ENCODE measurements at places on chromosomes 5 and 9. TPM values are rescaled to one million over a fixed set of nuclear protein-coding genes. Genes with fewer than 3 reads are reported as not detected.

- no peak for ATAC-seq
Measured at GRCh38 chr9:113995963-113996362, 82.1 kb downstream of the AMBP start.

- no peak for ATAC-seq
Measured at GRCh38 chr9:131872006-131872405, 132.1 kb upstream of the RAPGEF1 start.

GRCh38 chr5:141007791-141008190 is 41.5 kb downstream of the PCDHAC2 start:
- no peak for ATAC-seq

- peak; percentile 68 for ATAC-seq
Measured at GRCh38 chr9:82606492-82607382, 456.2 kb downstream of the RASEF start.

DNA sequence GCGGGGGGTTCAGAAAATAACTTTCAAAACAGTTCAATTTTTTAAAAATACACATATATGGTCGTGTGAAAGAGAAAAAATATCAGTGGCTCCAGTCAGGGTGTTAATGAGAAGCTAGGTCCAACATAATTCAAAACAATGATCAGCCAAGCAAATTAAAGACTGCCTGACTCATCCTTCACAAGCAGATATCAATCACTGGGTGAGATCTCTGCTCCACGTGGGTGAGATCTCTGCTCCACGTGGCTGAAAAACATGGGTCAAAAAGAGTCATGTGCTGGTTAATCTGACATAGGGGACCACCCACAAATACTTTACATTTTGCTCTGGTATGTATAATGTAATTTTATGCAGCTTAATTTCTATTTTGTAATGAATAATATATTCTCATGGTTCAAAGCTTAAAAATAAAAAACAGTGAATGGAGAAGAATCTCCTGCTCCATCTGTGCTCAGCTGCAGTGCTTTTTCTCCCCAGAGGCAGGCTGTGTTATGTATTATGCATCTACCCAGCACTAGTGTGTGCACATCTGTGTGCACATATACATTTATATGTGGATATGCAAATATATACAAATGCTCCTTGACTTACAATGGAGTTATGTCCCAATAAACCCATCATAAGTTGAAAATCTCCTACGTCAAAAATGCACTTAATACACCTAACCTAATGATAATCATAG is 93.1 kb upstream of the S1PR3 start:
- no peak for ATAC-seq

DNA sequence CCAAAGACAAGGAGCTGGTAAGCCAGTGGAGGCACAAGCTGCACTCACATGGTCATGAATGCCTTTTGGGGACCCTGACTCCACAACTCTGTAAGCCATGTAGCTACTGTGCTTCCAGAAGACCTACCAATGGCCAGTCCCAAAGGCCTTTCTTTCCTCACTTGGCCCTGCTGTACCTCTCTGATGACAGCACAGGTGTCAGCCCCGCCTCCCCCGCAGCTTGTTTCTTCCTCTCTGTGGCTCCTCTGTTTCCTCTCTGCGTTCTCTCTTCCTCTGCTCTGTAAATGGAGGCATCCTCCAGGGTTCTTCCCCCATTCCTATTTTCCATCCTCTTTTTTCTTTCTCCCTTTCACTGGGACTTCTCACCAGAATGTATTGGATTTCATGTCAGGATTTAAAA is 26.7 kb downstream of the SH3TC2 start:
- ATAC-seq: no peak

DNA sequence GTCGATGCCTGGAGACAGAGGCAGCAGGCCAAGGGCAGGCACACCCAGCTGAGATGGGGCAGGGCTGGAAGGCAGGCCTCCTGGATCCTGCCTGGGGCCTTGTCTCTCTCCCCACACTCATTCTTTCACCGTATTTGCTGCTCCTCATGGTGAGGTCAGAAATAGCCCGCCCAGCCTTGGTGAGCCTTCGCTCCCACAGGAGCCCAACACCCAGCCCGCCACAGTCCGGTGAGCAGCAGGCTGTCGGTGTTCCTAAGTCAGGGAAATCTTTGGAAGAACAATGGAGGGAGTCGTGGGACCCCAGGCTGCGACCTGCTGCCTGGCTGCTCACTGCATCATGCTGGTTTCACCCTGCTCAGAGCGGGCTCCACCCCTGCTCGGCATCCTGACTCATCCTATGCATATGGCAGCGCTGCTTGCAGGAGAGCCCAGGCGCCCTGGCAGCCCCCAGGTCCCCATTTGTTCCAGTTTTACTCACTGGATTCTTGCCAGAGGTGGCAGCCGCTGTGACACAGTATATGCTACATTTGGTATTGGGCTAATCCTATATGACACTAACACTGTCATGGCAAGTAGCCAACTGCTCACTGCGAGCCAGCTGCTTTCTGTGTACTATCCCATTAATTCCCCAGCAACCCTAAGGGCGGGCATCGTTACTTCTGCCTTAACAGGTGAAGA is 53.2 kb upstream of the NCS1 start:
- ATAC-seq: peak; percentile 59

DNA sequence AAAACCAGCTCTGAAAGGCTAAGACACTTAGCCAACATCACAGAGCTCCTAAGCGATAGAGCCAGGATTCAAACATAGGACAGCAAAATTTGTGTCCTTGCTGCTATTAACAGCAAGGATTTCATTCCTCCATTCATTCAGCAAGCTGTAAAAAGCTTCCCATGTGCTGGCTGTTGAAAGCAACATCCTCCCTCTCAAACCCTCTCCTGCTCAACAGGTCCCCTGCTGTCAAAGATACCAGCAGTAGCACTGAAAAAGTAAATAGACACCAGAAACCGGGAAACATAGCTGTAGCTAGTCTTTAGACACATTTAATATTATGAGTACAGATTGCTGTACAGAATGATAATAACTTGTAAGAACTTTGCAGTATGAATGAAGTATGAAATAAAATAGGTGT is 52.6 kb upstream of the ADAMTSL1 start:
- no peak for ATAC-seq

DNA sequence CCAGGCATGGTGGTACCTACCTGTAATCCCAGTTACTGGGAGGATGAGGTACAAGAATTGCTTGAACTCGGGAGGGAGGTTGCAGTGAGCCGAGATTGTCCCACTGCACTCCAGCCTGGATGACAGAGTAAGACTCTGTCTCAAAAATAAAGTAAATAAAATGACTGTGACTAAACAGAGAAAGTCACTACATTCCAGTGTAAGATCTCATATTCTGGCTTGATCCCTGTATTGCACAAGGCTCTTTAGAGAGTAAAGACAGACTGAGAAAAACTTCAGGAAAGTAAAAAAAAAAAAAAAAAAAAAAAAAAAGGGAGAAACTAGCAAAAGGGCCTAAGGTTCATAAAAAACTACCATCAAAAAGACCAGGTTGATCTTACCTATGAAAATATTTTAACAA is 106.6 kb upstream of the PJA2 start:
- no peak for ATAC-seq

DNA sequence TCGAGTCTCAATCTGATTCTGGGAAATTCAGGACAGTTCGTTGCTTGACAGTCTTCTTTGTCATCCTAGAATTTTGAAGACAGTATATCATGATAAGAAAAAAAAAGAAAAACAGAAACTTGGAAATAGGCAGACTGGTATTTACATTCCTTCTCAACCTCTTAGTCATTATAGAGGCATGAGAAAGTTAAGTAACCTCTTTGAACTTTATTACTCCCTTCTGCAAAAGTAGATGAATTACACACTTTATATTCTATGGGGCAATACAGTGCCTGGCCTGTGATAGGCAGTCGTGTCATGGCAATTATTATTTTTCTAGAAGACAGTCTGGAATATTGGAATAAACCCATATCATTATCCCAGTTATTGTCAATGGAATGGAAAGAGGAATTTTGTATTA is 828.9 kb downstream of the TLR4 start:
- ATAC-seq: no peak

DNA sequence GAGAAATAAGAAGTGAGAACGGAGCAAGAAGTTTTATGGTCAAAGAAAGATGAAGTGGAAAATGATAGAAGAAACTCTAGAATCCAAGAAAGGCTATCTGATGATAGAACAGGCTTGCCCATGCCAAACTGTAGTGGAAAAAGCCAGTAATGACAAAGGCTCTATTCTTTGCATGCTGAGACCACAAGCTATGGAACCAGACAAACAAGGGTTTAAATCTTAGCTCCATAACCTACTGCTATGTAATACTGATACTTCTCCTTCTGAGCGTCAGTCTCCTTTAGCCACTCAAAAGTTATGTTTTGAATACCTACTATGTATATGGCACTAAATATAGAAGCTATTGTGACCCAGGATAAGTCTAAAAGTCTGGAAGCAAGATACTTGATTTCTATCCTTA is 51.2 kb upstream of the TRIM32 start:
- ATAC-seq: no peak

GRCh38 chr5:154103233-154103632 is 64.5 kb downstream of the MFAP3 start:
- no peak for ATAC-seq

- no peak for ATAC-seq
Measured at GRCh38 chr9:87157366-87158031, 210.2 kb upstream of the GAS1 start.

GRCh38 chr5:17817990-17818389 is 183.7 kb downstream of the TAF11L14 start:
- ATAC-seq: no peak

GRCh38 chr9:129270205-129270604 is 92.1 kb upstream of the IER5L start:
- ATAC-seq: no peak

- ATAC-seq: no peak
Measured at GRCh38 chr5:102974177-102974576, 145.8 kb downstream of the GIN1 start.

DNA sequence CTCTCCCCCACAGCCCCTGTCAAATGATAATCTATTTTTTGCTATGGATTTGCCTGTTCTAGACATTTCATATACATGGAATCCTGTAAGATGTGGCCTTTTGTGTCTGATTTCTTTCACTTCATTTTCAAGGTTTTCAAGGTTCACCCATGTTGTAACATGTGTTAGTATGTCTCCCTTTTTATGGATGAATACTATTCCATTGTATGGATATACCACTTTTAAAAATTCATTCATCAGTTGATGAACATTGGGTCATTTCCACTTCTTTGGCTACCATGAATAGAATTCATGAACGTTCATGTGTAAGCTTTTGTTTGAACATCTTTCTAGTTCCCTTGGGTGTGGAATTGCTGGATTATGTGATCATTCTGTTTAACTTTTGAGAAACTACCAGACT is 94.7 kb upstream of the ZNF366 start:
- no peak for ATAC-seq

GRCh38 chr9:88590558-88591146 is 55.7 kb downstream of the NXNL2 start:
- ATAC-seq: no peak

DNA sequence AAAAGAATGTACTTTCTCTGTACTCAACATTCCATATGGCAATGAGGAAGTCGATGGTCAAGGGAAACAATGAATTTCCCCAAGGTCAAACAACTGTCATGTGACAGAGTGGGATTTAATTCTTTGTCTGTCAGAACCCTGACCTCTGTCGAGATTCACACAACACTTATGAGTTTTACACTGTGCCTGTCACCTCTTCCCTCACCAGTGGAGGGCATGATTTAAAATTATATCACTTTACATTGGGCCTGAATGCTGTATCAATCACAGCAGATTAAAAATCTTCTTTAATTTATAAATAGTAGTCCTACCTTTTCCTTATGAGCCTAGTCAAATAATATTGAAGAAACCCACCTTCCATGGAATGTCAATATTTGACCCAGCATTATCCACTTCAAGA is 276.7 kb downstream of the CDH10 start:
- no peak for ATAC-seq

DNA sequence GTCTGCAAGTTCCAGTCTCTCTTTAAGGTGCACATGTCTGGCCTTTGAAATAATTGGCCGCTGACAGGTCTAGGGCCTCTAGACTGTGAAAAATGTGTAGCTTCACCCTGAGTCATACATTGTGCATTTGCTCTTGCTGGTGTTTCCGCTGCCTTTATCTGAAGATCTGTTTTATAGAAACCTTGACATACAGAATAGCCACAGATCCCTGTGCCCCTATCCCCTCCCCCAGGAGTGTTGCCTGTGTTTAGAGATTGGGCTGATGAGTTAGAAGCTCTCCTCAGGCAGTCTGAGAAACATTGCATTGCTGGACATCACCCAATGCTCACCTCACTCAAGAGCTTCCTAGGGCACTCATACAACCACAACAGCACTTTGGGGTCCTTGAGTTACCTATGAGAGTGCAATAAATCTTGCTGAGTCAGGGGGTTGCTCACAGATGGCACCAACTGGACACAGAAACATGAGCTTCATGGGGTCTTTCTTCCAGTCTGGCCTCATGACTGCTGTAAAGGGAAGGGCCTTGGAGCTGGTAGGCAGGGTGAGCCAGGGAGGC is 3.8 kb upstream of the ZNF782 start:
- ATAC-seq: no peak

DNA sequence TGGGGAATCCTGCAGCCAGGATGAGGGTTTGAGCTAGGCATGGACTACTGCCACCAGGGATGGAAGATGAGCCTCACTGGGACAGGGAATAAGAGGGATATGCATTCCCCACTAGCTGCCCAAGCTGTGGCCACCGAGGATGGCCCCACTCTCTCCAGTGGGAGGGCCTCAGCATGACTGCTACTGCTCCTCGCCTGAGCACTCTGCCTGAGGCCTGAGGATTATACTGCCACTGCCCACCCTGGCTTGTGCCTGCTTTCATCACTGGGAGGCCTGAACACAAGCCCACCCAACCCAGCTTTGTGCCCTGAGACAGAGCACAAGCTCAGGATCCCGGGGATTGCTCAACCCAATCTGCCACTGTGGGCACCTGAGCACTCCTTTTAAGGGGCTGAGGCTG is 425.6 kb downstream of the RASEF start:
- ATAC-seq: no peak

GRCh38 chr9:114003758-114004157 is 74.3 kb downstream of the AMBP start:
- no peak for ATAC-seq

DNA sequence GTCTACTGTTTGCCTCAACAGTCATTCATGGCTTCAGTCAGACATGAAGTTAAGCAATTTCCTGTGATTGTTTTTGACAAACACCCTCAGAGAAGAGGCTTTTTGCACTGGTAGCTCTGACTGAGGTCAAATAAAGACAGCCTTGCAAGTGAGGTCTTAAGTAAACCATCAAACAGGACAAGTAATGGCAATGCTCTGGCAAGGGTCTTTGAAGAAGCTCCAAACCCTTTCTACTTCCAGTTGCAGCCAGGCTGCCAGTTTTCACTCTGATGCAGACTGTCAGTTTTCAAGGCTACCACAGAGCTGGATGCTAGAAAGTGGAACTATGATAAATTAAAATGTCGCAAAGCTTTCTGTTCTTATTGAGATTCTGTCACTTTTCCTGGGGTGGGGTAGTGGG is 421.5 kb upstream of the PTGER4 start:
- ATAC-seq: no peak

GRCh38 chr5:134438721-134439123 is 27.0 kb upstream of the CDKN2AIPNL start:
- no peak for ATAC-seq

The TMEM174 gene
- total RNA-seq: not detected

The AUH gene
- 10.4 TPM for total RNA-seq

The GLRA1 gene
- total RNA-seq: not detected

The ZNF300 gene
- 3.5 TPM for total RNA-seq

The ZNF462 gene
- total RNA-seq: 25.9 TPM

The PRLR gene
- 7.6 TPM for total RNA-seq

The EIF4EBP3 gene
- total RNA-seq: 20.7 TPM

The PDGFRB gene
- total RNA-seq: 11.5 TPM

The FBP2 gene
- not detected for total RNA-seq

The ADAMTSL2 gene
- 0.88 TPM for total RNA-seq

The GPX3 gene
- 125 TPM for total RNA-seq

The RNF208 gene
- total RNA-seq: 11.2 TPM

The SPAG8 gene
- 0.20 TPM for total RNA-seq

The SPINK4 gene
- not detected for total RNA-seq

The MAMDC4 gene
- 1.3 TPM for total RNA-seq
